ENCODE measurements at places on chromosomes 5 and 9. TPM values are rescaled to one million over a fixed set of nuclear protein-coding genes. Genes with fewer than 3 reads are reported as not detected.

BAAT gene
- 0.74 TPM for polyA plus RNA-seq

TSLP gene
- polyA plus RNA-seq: 0.60 TPM

HMMR gene
- 11.6 TPM for polyA plus RNA-seq

GMCL2 gene
- not detected for polyA plus RNA-seq

JAKMIP2 gene
- 11.5 TPM for polyA plus RNA-seq

TMEM215 gene
- polyA plus RNA-seq: 0.07 TPM

ALDH1A1 gene
- polyA plus RNA-seq: 45.3 TPM

TRUB2 gene
- 32.7 TPM for polyA plus RNA-seq

ABO gene
- polyA plus RNA-seq: 3.7 TPM

GRCh38 chr5:147303976-147304375, 69.2 kb downstream of the STK32A start:
- no peak for DNase-seq

DNA sequence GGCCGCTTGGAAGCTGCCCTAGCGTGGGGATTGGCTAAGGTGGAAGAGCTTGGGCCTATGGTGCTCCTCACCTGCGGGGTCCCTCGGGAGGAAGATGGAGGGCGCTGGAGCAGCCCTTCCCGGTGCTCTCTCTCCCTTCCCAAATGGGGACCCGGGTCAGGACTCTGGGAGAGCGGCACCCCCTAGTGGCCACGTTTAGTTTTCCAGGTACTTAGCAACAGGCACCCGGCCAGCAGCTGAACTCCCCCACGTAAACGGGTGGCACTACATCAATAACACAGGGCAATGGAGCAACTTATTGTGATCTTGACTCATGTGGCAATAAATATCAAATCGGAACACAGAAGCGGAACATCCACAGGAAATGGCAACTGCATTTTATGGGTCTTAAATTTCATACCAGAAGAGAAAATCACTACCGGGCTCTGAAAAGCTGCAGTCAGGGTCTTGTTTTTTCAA, 316.6 kb downstream of the AGTPBP1 start:
- DNase-seq: peak; percentile 22

GRCh38 chr9:10265153-10265631, 347.6 kb downstream of the PTPRD start:
- DNase-seq: peak; percentile 69

GRCh38 chr5:66519626-66520025, 76.6 kb upstream of the MAST4 start:
- no peak for DNase-seq

- no peak for DNase-seq
Measured at GRCh38 chr5:72160329-72160728, 53.1 kb downstream of the MAP1B start.

DNA sequence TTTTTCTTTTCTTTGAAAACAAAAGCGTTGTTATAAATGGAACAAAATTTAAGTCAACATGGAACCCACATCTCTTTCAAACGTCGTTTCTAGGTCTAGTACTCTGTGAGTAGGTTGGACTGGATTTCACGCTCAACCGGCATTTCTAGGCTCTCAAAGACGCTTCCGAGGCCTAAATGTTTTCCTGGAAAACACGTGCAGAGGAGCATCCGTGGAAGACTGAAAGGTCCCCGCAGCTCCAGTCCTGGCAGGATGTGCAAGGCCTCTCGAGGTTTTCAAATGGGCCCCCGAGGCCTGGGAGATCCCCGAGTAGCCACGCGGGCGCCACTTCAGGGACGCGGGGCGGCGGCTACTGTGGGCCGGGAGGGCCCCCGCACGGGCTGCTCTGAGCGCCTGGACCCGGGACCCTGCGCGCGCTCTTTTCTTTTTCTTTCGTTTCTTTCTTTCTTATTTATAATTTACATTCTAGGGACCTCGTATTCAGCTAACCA, 4.2 kb upstream of the IRX2 start:
- peak; percentile 79 for DNase-seq

- DNase-seq: peak; percentile 1
Measured at GRCh38 chr9:78325343-78325742, 28.4 kb downstream of the PSAT1 start.

DNA sequence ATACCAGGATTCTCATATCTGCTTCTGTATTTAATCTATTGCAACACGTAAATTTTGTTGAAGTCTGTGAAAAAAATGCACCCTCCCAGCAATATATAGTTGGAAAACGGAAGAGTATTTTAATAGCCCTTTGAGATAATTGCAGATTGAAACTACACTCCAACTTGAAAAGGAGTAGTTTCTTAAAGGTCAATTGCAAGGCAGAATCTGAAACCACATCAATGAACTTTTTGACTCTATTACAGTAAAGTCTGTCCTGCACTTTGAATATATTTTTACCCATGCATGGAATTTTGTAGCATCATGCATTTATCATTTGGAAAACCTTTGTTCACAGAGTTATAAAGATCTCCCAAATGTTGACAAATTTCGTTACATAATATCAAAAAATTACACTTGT, 311.6 kb upstream of the NREP start:
- no peak for DNase-seq

- no peak for DNase-seq
Measured at GRCh38 chr5:74963407-74963806, 89.0 kb downstream of the GCNT4 start.

- DNase-seq: no peak
Measured at GRCh38 chr9:81030027-81030426, 659.3 kb downstream of the TLE1 start.

DNA sequence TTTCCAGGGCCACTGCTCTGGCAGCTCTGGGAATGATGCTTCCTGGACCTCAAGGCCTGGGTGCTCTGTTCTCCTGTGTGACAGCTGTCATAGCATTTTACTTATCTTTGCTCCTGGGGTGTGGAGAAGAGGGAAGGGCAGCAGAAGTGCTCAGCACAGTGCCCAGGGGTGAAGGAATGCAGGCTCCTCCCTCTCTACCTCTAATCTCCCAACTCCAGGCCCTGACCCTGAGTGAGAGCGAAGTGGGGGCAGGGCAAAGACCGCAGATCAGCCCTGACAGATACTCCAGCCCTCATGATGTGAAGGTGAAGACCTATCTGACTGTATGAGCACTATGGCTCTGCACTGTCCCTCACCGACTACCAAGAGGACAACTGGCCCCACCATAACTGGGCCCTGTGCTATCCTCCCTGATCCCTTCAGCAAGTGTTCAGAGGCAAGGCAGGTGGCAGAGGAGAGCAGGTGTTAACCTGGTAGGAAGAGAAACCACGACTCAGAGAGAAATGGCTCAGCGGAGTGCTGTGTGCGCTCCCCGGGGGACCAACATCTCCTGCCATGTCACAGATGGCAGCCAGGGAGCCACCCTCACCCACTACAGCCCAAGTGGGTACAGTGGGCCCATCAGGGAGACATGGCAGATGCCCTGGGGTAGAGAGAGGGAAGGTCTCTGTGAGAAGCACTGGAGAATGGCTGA, 16.8 kb downstream of the ACSL6 start:
- DNase-seq: no peak

DNA sequence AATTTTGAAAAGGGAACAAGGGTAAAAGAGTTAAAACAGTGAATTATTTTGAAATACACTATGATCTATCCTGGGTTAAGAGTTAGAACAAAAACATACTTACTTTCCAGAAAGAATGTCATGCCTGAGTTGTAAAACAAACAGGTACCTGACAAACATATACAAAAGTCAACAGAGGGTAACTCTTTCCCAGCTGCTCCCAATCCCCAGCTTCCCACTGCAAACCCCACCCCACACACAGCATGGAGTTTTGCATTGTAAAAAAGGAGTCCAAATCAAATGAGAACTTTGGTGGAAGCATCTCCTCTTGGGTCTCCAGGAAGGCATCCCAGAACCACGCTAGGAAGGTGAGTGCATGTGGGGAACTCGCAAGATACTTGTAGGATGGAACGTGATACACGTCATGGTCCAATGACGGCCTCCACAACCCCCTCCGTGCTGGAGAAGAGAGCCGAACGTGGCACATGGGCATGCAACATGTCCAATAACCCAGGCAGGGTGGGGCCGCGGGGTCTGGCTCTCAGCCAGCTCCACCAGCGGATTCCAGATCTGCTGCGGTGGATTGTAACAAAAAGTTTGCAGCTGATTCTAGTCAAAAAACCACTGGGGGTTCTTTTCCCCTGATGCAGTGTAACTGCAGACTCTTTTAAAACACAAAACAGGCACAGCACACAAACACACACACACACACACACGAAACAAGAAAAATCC, 55.8 kb downstream of the EPB41L4B start:
- DNase-seq: peak; percentile 76

- no peak for DNase-seq
Measured at GRCh38 chr9:126704157-126704891, 90.6 kb downstream of the LMX1B start.

DNA sequence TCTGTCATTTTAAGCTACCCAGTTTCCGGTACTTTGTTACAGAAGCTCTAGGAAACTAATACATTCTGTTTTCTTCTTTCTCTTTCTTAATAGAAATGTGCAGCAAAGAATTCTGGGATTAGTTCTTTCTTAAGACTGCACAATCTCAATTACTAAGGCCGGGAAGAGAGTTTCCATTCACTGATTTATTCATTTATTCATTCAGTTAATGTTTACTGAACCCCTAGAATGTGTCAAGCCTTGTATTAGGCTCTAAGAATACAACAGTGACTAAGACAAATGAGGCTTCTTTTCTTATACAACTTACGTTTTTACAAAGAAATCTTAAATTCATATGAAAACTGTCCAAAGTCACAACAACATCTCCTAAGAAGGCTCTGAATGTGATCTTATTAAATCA, 27.5 kb upstream of the THG1L start:
- no peak for DNase-seq

- DNase-seq: no peak
Measured at GRCh38 chr5:116543501-116543900, 31.1 kb downstream of the SEMA6A start.

GRCh38 chr5:71825992-71826391, 106.9 kb downstream of the CARTPT start:
- no peak for DNase-seq

DNA sequence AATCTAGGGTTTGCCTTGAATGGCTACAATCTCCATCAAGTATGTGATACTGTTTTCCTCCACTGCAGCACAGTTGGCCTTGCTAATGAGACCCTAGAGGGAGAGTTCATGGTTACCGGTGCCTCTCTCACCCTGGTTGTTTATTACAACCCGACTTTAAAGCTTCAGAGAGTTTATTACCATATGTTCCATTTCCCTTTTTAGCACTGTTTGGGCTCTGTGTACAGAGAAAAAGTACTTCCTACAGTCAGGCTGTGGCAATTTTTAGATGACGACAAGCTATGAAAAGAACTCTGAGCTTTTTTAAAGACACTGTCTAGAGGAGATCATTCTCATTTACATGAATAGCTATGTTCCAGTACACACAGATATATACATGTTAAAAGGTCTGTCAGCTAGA, 48.8 kb upstream of the PLCXD3 start:
- no peak for DNase-seq

- DNase-seq: no peak
Measured at GRCh38 chr5:121396716-121397115, 455.0 kb upstream of the FTMT start.

DNA sequence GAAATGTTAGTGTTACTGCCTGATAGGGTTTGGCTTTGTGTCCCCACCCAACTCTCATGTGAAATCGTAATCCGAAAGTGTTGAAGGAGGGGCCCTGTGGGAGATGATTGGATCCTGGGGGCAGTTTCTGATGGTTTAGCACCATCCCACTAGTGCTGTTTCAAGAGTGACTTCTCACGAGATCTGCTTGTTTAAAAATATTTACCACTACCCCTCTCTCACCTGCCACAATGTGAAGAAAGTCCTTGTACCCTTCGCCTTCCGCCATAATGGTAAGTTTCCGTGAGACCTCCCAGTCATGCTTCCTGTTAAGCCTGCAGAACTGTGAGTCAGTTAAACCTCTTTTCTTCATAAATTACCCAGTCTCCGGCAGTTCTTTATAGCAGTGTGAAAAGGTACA, 2.6 kb upstream of the RFX3 start:
- no peak for DNase-seq

DNA sequence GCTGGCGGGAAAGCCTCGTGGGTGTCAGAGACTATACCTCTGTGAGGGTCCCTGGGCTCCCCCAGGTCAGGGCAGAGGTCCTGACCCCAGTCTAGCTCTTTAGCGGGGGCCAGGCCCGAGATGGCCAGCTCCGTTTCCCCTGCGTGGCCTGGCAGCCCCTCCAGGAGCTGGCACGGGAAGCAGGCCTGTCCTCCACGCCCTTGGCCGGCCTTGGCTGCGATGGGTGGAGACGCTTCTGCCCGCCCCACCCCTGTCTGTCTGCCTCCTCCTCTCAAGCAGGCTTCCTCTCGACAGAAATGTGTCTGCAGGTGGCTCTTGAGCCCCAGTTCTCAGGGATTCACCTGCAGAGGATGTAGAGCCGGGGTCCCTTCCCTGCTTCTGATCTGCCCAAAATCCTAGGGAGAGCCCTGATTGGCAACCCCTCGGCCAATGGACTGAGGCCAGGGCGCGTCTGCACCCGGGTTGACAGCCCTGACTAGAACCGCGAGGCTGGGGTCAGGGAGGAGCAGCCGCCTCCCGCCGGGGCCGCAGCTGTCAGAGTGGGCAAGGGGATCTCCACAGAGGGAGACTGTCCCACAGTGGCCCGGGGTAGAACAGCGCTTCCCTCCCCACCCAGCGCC, 2.6 kb upstream of the GRIN1 start:
- DNase-seq: no peak

DNA sequence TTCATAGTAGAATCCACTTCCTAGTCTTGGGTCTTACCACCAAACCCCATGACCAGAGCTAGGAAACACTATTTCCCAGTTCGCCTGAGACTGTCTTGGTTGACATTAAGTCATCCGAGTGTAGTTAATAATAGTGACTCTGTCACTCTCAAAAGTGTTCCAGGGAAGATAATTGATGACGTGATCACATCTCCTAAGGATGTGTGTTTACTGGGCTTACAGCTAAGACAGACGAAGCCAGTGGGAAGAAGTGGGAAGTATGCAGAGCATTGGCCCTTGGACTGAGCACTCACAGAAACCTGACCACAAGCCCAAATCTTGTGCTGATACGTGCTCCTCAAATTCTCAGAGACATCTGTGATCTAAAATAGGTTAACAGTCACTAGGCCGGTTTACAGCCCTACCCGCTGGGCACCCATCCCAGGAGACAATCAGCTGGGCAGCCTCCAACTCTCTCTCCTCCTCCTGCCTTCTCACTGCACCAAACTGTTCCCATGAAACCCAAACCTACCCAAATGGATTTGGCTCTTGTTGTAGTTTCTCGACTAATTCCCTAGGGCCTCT, 316.6 kb downstream of the TLE1 start:
- DNase-seq: no peak

DNA sequence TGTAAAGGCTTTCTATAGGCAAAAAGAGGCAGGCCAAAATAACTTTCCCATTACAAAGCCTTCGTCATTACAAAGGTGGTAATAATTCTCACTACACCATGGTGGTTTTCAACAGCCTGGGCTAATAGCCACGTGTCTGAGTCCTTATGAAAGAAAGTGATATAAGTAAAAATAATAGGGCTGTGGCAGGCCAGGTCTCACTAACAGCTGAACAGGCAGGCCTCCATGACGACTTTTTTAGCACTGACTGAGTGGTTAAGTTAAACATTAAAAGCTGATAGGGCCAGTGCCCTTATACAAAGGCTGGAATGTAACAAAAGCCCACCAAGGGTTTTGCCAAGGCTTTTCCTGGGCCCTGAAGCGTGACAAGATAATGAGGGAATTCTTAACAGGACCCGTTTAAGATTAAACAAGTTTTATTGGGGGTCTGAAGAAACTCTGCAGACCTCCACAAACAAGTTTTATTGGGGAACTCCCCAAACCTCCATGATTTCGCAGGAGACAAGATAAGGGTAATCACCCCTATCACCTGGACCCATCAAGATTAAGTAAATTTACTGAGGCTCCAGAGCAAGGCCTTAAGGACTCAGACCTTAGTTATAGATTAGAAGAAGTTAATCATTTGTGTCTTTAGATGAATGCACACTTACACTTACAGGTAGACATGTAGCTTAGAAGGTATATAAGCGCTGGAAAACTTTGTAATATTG, 412.9 kb downstream of the CHSY3 start:
- no peak for DNase-seq
